ENCODE measurements at places on chromosomes 12 and 14. TPM values are rescaled to one million over a fixed set of nuclear protein-coding genes. Genes with fewer than 3 reads are reported as not detected.

Gene RNF212B
- not detected for total RNA-seq

- no peak for DNase-seq
Observed at GRCh38 chr12:4241592-4241991, 32.0 kb upstream of the CCND2 start.

DNA sequence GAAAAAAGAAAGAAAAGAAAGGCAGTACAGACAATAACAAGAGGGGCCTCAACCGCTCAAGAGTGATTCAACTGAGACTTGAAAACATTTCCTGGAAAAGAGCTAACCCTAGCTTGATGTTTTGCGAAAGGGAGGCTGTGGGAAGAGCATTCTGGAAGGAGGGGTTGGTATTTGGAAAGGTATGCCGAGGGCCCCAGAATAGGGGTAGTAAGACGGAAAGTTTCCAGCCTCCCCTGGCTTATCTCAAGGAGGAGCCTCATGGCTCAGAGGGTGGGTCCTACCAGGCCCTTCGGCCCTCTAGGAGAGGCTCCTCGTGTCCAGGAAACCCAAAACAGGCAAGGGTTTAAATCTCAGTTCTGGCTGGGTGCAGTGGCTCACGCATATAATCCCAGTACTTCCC, 8.4 kb downstream of the RNU4-2 start:
- no peak for DNase-seq

DNA sequence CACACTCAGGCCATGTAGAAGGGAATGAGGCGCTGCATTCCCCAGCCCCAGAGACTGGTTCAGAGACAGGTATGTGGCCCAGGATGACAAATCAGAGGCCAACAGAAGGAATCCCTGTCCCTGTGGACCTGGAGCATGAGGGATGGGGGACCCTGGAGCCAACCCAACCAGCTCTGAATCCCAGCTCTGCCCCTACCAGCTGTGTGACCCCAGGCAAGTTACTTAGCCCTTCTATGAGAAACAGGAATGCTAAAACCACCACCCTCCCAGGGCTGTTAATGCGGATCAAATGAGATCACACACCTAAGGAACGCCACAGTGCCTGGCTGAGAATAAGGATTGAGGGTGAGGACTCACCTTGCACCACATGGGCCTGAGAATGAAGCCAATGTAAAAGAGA, 15.6 kb downstream of the ITPK1 start:
- no peak for DNase-seq

GRCh38 chr12:30191696-30192455, 408.1 kb upstream of the TMTC1 start:
- no peak for DNase-seq
